Epithelial cell of prostate (primary cell): ENCODE measurements at places on chromosomes 16 and 17.

DNA sequence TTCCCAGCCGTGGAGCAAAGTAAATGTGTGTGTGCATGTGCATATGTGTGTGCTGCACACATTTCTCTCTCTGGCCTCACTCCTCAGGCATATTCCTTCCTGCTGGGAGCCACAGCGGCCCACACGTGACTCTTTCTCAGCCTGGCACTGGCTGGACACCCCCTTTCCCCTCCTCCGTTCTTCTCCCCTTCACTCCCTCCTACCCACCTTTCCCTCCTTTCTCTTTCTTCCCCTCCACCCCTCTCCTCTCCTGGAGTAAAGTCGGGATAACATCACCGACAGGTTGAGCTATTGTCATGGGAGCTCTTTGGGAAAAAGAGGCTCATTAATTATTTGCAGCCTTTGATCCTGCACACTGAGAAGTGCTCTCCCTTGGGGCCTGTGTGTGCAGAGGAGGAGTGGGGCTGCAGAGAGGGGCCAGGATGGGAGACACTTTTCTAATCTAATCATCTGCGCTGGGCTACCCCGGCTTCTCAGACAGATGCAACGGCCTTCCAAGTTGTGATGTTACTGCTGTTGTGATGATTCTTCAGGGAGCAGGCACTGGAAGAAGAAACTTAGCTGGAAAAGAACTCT, 126.3 kb upstream of the HSBP1 start:
- no peak for DNase-seq

GRCh38 chr17:29384901-29385300, 5.3 kb upstream of the TAOK1 start:
- no peak for DNase-seq

GRCh38 chr17:9865586-9865985, 39.5 kb downstream of the RCVRN start:
- no peak for DNase-seq

DNA sequence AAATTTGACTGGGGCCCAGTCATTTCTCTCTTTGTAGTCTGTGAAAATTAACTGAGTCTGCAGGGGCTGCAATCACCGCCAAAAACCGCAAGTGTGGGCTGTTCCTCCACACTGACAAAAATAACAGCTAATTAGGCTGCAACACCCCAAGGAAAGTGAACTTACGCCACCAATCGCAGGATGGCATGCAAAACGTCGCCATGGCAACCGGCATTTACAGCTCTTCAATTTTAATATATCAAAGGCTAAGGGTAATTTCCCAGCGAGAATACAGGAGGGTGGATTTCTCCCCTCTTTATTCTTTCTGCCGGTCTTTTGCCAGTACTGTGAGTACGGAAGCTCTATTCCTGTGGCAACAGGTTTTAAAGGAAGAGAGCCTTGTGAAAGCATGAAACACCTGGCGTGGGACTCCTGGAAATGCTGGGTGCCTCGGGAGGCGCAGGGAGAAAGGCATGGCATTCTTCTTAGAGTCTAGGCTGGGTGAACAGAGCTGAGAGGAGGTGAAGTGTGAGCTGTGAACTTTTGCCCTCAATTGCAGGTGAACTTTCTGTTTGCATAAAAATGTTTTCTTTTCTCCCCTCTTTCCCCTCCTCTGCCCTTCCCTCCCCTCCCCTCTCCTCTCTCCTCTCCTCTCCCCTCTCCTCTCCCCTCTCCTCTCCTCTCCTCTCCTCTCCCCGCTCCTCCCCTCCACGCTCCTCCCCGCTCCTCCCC, 399.7 kb downstream of the XYLT1 start:
- DNase-seq, result peak; percentile 12

GRCh38 chr16:34743115-34743514, 1283.7 kb downstream of the TP53TG3F start:
- no peak for DNase-seq

DNA sequence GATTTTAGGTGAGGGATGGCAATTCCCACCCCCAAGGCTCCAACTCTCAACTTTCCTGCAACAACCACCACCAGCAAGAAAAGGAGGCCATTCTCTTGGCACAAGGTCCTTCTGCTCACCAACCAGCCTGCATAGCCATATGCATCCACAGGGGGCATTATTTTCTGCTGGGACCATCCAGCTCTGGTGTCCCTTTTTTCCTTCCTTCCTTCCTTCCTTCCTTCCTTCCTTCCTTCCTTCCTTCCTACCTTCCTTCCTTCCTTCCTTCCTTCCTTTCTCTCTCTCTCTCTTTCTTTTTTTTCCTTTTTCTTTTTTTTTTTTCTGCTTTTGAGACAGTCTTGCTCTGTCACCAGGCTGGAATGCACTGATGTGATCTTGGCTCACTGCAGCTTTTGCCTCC, 21.1 kb upstream of the COX10 start:
- DNase-seq, result no peak

GRCh38 chr17:58082341-58082869, 814 bp upstream of the DYNLL2 start:
- DNase-seq, result no peak

DNA sequence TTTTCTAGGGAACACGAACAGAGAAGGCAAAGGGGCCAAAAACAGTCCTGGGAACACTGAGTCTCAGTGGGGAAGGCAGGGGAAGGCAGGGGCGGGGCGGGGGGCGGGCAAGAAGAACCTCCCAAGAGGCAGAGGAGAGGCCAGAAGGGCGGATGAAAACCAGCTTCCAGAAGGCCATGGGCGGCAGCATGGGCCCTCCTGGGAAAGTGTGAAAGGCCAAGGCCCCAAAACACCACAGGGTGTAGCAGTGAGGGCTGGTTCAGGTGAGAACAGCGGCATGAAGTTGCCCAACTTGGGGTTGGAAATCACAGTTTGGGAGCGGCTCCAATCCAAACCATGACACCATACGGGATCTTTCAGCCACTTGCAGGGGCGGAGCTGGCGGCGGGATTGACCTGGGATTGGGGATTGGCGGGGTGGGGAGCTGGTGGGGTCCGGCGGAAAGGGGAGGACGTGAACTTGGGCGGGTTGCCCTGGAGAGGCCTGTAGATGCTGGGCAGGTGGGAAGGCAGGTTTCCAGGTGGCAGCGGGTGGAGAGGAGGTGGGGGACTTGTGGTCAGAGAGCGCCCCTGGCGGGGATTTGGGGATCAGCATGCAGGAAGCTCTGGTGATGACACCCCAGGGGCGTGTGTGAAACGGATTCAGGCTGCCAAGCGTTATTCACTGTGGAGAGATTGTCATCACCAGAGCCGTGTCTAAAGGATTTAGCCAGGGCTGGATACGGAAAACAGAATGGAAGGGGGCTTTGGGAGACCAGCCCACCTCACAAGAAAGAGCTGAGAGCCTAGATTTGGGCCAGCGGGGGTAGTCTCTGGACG, 80.9 kb downstream of the ARHGAP23 start:
- DNase-seq, result peak; percentile 40

GRCh38 chr16:24906199-24906808, 60.5 kb downstream of the SLC5A11 start:
- no peak for DNase-seq

DNA sequence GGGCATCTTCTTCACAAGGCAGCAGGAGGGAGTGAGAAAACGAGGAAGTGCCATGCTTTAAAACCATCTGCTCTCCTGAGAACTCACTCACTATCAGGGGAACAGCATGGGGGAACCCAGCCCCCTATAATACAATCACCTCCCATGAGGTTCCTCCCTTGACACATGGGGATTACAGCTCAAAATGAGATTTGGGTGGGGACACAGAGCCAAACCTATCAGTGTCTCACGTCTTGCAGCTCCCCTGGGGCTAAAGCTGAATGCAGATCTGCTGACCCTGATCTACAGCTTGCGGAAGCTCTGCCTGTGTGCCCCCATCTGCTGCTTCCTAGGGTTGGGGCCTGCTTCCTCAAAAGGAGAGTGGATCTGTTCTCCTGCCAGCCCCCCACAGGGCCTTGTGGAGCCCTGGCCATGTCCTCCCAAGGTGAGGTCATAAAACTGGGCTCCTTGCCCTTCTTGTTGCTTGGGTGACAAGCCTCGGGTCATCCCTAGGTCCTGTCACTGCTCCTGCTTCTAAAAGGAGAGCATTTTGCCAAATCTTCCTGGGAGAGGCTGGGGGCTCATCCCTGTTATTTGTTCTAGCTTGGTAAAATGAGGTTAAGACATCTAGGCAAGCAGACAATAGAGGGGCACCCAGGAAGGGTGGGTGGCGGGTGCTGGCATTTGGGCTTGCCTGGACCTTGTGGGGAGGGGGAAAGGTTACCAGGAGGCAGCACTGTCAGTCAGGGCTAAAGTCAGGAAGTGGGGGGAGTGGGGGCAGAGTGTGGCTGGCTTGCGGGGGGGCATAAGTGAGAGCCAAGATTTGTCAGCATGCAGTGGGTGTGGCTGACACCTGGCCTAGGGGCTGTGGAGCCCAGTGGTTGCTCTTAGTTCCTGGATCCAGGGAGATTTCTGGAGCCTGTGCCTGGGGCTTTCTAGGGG, 16.0 kb downstream of the KRT33A start:
- DNase-seq, result no peak

- DNase-seq, result no peak
Observed at GRCh38 chr17:65895969-65896368, 296.0 kb downstream of the CEP112 start.

DNA sequence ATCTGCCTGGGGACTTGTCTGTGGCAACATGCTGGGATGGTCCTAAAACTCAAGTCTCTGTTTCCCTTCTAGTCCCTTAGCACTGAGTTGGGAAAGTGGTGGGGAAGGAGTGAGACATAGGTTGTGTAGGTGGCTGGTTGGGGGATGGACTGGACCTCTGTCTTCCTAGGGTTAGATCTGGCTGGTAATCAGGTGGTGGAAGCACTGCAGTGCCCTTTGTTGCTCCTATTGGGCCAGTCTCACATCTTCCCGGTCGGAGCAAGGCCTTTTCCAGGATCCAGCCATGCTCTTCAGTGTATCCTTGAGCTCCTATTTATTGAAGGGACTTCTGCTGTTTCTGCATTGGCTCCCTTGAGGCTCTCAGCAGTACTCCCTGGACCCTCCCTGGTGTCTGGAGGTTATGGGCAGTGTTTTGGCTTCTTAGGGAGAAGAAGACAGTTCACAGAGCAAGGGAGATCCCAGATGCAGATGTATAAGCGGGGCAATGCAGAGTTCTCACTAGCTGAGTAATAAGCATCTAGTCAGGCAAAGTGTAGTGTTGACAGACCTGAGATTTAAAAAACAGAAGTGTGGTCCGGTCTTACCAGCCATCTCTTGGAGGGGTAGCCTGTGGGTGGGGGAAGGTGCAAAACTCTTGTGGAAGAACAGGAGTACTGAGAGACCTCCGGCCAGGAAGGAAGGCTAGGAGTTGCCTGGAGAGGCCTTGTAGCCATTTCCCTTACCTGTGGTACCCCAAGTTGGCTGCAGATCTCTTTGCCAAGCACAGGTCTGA, 1.3 kb upstream of the NUTF2 start:
- DNase-seq, result no peak

- no peak for DNase-seq
Observed at GRCh38 chr17:81152288-81152828, 12.9 kb upstream of the PVALEF start.

- DNase-seq, result no peak
Observed at GRCh38 chr16:1102921-1103635, 7.0 kb upstream of the C1QTNF8 start.

- peak; percentile 16 for DNase-seq
Observed at GRCh38 chr16:24010440-24011089, 174.8 kb downstream of the PRKCB start.

DNA sequence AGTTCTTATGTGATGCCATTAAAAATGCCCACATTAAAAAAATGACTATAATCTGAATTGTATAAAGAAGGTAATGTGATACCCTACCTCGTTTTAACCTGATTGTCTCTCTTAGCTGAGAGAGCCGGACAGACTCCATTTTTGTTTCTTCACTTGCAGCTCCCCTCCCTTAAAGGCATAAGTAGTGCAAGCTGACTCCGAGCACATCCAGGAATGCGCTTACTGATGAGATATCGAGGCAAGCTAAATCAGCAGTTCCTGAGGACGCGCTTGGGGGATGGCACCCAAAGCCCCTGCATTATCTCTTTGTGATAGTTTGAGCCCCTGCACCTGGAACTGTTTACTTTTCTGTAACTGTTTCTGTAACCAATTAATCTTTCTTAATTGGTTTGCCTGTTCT, 6.3 kb downstream of the KRT24 start:
- no peak for DNase-seq

GRCh38 chr17:76446449-76447231, 6.3 kb downstream of the UBE2O start:
- DNase-seq, result peak; percentile 81

- DNase-seq, result no peak
Observed at GRCh38 chr17:12098568-12098967, 77.9 kb downstream of the MAP2K4 start.

DNA sequence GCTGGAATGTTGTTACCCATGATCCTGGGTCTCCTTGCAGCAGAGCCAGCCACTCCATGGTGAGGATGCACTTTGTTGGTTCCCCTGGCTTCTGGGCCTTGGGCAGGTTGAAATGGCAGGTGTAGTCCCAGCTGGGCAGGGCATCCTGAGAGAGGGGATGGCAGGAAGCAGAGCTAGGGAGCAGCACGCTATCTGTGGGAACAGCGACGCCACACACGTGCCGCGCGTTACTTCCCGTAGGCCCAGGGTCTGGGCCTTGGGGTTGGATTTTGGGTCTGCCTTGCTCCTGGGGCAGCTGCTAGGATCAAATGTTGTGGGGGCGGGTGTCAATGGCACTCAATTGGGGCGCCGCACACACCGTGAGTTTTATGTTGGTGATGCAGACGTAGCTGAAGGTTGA, 368.0 kb downstream of the CPPED1 start:
- no peak for DNase-seq

GRCh38 chr17:68033636-68034451, 1.7 kb upstream of the KPNA2 start:
- no peak for DNase-seq

- no peak for DNase-seq
Observed at GRCh38 chr17:79984877-79985276, 50.8 kb downstream of the TBC1D16 start.

DNA sequence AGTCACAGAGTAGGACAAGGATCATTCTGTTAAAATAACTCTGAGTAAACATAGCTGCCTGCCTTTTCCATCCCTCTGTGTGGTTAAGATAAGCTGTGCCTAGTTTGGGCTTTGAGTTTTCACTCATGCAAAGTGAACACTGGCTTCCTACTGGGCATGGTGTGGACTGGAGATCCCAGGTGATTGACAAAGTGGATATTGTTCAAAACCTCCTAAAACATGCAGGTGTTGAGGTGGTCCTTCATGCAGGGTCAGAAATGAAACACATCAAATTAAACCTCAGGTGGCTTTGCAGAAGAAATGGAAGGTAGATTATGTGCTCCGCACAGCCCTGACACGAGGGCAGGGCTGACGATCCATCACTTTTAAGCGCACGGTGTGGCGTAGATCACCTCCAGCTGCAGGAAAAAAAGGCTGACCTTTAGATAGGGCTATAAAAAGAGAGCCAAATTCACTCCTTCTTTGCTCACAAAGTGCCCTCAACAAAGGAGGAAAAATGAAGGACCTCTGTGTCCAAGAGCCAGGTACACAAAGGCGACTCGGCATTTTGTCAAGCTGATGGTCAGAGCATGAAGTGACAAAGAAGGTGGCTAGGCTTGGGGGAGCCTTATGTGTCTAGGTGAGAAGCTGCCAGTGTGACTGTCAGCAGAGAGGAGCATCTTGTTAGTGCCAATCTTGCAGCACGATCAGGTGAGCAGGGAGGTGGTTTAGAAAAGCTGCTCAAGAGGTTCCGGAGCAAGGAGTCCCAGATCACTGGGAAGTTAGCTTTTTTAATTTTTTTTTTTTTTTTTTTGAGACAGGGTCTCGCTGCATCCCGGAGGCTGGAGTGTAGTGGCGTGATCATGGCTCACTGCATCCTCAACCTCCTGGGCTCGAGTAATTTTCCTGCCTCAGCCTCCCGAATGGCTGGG, 19.9 kb upstream of the ITPRIPL2 start:
- no peak for DNase-seq

GRCh38 chr16:48405907-48406306, 20.7 kb upstream of the SIAH1 start:
- DNase-seq, result no peak
